ENCODE measurements at places on chromosomes 11 and 22.
A peak's percentile ranks its signal among the peaks of the same experiment; 100 is the strongest.

DNA sequence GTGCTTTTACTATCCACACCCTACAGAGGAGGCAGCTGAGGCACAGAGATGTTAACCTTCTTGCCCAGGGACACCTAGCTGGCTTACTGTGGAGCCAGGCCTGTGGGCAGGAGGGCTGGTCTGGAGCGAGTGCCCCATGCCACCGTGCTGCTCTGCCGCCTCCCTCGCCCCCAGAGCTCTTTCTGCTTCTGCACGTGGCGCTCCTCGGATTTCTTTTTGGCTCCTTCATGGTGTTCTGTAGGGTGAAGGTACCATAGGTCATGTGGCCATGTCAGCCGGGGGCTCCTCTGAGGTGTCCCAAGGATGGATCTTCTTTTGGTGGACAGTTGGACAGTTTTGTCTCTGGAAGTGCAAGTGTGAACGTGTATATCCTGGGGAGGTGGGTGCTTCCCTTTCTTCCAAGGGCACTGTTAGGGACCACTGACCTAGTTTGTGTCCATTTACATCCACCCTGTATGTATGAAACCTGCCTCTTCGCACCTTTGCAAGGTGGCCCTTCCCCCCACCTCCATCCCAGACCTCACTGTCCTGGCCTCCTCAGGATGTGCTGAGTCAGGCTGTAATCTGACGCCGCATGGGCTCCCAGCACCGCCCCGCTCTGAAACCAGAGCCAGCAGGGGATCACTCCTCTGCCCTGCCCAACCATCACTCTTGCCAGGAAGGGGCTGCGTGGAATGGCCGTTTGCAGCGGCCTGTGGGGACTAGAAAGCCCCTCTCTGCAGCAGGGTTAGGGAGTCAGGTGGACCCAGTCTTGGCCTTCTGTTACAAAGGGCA lies 31.7 kb downstream of the POLR3H start:
- peak; percentile 38 for DNase-seq

- no peak for DNase-seq
Measured at GRCh38 chr11:58600510-58600909, 21.6 kb downstream of the ZFP91 start.

DNA sequence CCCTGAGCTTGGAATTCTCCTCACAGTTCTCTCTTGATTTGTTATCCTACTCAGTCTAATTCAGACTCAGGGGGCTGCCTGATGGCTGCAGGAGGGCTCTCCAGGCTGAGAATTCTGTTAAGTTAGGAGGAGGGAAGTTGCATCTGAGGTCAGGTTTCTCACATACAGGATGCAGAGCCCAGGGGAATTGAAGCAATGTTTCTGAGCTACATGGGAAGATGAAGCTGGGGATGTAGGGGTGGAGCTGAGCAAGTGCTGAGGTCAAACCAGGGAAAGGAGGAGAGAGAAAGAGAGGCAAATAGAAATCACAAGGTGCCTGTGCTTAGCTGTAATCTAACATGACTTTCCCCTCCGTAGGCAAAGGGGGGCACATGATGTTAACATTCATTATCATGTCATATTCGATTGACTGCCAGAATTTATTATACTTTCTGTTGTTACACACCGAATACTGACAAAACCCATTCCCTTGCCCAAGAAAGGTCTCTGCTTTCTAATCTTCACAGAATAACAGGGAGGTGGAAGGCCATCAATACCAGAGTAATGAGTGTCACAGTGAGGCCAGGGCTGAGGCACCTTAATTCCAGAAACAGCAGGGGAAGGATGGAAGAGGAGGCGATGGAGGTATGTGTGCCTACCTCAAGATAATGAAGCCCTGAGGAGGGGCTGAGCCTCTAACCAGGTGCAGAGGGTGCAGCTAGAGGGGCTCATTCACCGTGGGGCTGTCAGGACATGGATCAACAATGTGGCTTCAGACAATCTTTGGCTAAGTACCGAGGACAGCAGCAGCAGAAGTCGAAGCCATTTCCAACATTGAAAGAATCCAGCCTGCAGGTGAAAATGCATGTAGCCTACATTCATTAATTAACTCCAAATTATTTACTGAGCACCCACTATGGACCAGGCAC lies 205.4 kb upstream of the SNX19 start:
- no peak for DNase-seq

- DNase-seq, result no peak
Measured at GRCh38 chr11:101867951-101868350, 46.9 kb upstream of the CEP126 start.

DNA sequence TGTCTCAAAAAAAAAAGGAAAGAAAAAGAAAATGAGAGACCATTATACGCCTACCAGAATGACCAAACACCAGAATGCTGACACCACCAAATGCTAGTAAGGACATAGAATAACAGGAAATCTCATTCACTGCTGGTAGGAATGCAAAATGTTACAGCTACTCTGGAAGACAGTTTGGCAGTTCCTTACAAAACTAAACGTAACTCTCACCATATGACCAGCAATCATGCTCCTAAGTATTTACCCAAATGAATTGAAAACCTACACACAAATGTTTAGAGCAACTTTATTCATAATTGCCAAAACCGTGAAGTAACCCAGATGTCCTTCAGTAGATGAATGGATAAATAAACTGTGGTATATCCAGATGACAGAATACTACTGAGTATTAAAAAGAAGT lies 7.2 kb downstream of the CHKA start:
- no peak for DNase-seq

DNA sequence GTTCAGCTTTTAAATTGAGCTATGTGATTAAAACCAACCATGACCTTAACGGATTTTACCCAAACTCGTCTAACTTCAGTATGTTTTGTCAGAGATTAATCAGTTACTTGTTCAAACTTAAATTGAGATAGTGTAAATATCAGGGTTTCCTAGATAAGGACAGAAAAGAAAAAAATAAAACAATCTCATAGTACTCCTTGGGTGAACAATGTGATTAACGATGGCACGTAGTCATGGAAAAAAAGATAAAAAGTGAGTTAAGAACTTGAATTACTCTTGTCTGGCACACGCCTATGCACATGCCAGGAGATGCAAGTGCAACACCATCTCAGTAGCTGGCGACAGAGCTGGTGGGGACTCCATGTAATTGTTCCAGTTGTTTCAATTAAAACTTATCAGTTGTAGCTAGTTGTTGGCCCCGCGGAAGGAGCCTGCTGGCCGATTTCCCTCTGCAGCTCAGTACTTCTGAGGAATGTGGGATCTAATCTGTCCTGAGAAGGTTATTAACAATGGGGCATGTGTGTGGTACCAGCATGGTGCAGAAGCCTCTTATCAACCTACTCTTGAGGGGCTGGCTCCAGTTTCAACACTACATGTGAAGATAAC lies 3.0 kb downstream of the RASSF10 start:
- DNase-seq, result no peak

GRCh38 chr22:21044931-21045584 lies 688 bp upstream of the LRRC74B start:
- no peak for DNase-seq

DNA sequence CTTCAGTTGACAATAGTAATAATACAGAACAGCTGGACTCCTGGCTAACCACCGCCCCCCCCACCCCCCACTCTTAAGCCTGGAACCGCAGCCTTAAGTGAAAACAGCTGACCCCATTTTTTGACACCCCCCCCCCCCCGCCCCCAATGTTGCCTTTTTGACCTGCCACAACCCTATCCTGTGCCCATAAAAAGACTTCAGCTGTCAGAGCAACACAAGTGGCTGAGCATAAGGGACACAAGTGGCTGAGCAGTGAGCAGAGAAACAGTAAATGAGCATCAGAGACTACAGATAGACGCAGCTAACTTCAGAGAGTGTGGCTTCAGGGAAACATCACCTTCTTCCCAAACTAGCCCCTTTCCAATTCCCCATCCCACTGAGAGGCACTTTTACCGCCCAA lies 1493.8 kb downstream of the LRRC4C start:
- no peak for DNase-seq

Data from Kasumi-1 (cell line).